ENCODE measurements at places on chromosomes 3 and 15. TPM values are rescaled to one million over a fixed set of nuclear protein-coding genes. Genes with fewer than 3 reads are reported as not detected.

GRCh38 chr3:126519506-126520455 lies 2.2 kb upstream of the UROC1 start:
- H3K27ac ChIP-seq, result no peak overlapping the region
- no peak overlapping the region for H3K4me3 ChIP-seq
- no peaks in the 10 kb centered on the region for H3K36me3 ChIP-seq
- peaks cover 37% of the 10 kb centered on the region for H3K27me3 ChIP-seq
- H3K4me1 ChIP-seq, result no peaks in the 10 kb centered on the region

DNA sequence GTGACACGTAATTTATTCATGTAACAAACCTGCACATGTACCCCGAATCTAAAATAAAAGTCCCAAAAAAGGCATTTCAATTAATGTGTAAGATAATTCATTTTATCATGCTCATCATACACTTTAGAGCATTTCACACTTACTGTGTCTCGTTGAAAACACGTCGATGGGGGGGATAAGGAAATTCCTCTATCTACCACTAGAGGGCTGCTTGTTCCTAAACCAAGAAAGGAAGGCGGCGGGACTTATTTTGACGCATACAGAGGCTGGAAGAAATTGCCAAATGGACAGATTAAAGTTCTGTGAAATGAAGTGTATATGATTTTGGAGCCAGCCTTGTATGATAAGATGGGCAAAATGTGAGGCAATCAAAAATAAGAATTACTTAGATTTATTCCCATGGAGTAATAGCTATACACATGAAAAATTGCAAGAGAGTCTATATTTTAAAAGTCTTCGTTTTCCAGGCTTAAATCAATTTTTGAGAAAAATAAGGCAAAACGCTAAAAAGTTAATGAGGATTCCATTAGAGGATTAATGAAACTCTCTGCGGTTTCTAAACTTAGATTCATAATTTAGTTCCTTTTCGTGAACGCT lies 346.8 kb downstream of the CNTN3 start:
- no peaks in the 10 kb centered on the region for H3K4me1 ChIP-seq
- no peaks in the 10 kb centered on the region for H3K27me3 ChIP-seq
- no peak overlapping the region for H3K4me3 ChIP-seq
- no peak overlapping the region for H3K27ac ChIP-seq
- peak; percentile 63 for DNase-seq

DNA sequence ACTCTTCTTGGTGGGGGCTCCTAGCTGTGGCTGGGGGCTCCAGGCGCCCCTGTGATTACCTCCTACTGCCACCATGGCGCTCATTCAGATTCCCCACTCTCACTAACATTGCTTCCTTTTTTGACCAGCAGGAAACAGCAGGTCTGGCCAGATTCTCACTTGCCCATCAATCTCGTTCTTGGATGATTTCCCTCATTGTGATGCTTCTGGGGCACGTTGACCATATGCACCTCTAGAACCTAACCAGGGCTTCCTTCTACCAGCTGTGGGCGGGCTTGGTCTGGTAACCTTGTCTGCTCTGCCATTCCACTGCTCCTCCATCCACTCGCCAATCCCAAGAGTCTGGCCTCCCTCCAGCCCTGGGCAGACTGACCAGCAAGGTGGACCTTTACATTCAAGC lies 35.9 kb upstream of the PTPN23 start:
- H3K27me3 ChIP-seq, result no peaks in the 10 kb centered on the region
- H3K4me3 ChIP-seq, result no peak overlapping the region
- peaks cover 28% of the 10 kb centered on the region for H3K36me3 ChIP-seq
- DNase-seq, result no peak
- H3K4me1 ChIP-seq, result peaks cover 13% of the 10 kb centered on the region

The ATP13A4 gene
- total RNA-seq, result not detected

GRCh38 chr3:195249057-195249770 lies 21.7 kb downstream of the XXYLT1 start:
- no peak for DNase-seq
- peaks cover 1% of the 10 kb centered on the region for H3K36me3 ChIP-seq
- H3K27me3 ChIP-seq, result no peaks in the 10 kb centered on the region
- H3K4me3 ChIP-seq, result no peak overlapping the region

GRCh38 chr3:140373234-140373633 lies 304.6 kb upstream of the TRIM42 start:
- no peak overlapping the region for H3K4me3 ChIP-seq
- DNase-seq, result no peak
- H3K27ac ChIP-seq, result no peak overlapping the region
- no peaks in the 10 kb centered on the region for H3K27me3 ChIP-seq
- H3K36me3 ChIP-seq, result no peaks in the 10 kb centered on the region
- no peaks in the 10 kb centered on the region for H3K4me1 ChIP-seq

The GHSR gene
- total RNA-seq, result not detected

The TRPC1 gene
- total RNA-seq, result 5.9 TPM
